ENCODE measurements at places on chromosomes 11 and 22.

DNA sequence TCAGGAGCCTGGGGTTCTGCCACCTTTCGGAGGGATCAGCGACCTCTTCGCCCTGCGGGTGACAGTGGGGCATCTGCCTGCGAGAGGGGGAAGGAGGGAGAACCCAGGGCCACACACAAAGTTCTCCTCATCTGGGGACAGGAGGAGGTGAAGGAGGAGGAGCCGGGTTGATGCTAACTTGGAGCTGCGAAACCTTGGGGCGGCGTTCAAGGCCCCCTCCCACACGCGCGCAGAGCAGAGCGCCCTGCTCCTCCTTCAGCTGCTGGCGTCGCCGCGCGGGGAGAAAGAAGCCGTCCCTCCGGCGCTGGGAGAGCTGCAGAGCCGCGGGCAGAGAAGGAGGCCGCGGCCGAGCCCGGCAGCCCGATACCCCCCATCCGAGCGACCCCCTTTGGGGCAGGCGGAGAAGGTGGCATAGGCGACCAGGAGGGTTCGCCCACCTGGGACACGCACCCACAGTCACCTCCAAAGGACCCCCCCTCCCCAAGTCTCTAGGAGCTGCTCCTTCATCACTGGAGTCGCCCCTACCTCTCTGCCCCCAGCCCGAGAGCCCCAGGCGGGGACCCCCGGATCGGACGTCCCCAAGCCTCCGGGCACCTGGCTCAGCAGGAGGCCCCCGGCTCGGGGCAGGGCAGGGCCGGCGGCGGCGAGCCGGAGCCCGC is at the start of gene RASD2:
TSS of gene RASD2 (plus strand) at position 237 of the 659 bp plus-strand sequence. CDS start 5,979 bp downstream, outside the sequence.
- DNase-seq: no peak

- no peak for DNase-seq
Measured at GRCh38 chr11:123597859-123598258, 56.6 kb downstream of the SCN3B start.

GRCh38 chr11:131518305-131518838 is 148.0 kb downstream of the NTM start:
- no peak for DNase-seq

DNA sequence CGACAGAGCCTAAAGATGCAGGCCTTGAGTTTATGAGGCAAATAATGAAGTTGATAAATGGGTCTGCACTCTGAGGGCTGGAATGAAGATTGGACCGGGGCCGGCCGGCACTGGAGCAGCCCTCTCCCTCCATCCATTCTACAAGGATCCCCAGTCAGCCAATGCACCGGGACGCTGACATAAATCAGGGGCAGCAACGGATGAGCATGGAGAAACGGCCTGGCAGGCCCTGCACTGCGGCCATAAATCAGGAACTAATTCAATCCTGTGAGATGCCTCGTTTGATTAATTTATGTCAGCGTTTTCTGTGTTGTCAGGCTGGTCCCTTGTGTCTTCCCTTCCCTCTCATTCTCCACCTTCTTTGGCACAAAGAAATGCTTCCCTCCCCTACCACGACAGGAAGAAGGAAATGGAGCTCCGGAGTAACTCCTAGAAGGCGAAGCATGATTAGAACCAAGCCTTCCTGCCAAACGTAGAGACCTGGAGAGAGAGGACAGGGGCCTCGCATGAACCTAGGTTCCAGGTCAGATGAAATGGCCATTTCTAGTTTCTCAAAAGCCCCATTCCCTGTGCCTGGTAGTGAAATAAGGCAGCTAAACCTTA is 358.4 kb downstream of the OPCML start:
- DNase-seq: no peak

DNA sequence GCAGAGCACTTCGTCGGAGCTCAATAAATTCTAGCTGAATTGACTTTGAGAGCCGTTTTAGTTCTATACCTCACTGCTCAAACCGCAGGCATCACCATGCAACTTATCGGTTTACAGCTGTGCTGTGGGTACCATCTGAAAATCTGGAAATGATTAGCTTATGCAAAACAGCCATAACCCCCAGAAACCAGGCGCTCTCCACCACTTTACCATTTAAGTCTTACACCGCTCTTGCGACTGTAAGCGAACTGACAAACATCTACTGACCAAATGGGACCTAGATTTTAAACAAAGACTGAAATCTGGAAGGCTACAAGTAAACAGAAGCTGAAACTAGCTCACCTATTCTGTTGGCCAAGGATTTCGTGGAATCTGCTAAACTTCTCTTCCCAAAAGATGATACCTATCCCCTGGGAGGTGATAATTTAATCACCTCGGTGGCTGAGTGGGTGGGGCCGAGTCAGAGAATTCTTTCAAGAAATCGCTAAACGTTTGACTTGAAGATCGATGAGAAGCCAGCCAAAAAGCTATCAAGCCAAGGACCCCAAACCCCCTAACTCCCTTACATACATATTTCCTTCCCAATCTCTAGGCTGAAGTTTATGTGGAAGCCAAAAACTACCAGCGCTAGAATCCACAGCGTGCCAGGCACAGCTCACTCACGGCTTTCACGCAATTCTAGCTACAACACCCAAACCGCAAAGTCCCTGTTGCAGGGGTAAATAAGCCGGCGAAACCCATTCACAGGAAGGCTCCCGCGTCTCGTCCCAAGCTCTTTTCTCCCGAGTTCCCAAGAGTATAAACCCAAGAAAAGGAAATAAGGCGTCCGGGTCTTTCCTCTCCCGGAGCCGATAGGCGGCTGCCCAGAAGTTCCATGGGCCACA is 644 bp downstream of the SPTY2D1 start:
- DNase-seq: no peak

DNA sequence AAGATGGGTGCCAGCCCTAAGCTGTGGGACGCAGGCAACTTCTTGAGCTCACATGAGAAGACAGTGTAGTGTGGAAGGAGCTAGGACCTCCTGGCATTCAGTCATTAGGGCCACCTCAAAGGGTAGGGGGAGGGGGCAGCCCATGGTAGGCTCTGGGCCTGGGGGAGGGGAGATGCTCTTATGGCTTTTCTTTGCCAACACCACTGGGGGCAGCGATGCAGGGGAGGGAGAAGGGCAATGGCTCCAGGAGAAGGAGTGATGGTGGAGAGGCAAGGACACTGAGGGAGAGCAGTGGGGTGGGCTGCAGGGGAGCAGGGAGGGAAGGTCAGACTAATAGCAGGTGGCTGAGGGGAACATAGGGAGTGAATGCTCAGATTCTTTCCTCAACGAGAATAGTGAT is 63.3 kb upstream of the SUSD2 start:
- DNase-seq: no peak

DNA sequence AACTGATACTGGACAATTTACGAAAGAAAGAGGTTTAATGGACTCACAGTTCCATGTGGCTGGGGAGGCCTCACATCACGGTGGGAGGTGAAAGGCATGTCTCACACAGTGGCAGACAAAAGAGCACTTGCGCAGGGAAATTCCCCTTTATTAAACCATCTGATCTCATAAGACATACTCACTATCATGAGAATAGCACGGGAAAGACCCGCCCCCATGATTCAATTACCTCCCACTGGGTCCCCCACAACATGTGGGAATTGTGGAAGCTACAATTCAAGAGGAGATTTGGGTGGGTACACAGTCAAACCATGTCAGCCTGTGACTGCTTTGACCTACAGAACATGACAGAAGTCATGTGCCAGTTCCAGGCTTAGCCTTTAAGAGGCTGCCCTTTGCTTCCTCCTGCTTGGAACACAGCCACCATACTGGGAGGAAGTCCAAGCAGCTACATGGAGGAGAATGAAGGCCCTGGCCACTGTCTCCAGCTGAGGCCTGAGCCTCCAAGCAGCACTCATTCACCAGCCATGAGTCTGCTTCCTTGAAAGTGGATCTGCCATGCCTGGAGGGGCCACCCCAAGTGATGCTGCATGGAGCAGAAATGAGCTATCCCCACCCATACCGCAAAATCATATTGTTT is 10.9 kb upstream of the GAL start:
- no peak for DNase-seq

GRCh38 chr11:123249354-123249753 is 54.3 kb upstream of the CLMP start:
- no peak for DNase-seq

DNA sequence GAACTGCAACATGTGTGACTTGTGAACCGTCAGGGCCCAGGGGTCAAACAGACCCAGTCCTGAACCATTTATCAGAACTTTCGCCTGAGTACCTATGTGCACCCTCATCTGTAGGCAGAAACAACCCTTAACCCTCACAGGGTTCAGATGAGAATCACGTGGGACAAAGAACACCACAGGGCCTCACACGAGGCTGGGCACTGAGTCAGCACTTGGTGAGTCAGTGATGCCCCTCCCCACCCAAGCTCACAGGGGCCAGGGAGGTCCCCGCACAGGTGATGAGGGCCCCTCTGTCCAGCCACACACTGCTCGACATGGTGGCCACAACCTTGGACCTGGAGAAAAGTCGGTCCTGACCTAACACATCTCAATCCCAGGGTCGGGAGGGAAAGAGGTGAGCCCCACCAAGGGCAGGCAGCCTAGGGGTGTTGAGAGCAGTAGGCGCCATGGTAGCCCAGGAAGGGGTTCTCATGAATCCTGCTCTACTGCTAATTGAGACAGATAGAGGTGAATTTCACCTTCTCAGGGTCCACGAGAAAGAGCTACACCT is 176.4 kb downstream of the SHANK2 start:
- no peak for DNase-seq

Data from kidney epithelial cell (primary cell).